MG63 (cell line): ENCODE measurements at places on chromosomes 3 and 15.

- DNase-seq, result no peak
These were observed 6.9 kb upstream of the RPL35A start for GRCh38 chr3:197942956-197943556.

GRCh38 chr3:70606018-70606417 lies 293.6 kb upstream of the MDFIC2 start:
- DNase-seq, result no peak

DNA sequence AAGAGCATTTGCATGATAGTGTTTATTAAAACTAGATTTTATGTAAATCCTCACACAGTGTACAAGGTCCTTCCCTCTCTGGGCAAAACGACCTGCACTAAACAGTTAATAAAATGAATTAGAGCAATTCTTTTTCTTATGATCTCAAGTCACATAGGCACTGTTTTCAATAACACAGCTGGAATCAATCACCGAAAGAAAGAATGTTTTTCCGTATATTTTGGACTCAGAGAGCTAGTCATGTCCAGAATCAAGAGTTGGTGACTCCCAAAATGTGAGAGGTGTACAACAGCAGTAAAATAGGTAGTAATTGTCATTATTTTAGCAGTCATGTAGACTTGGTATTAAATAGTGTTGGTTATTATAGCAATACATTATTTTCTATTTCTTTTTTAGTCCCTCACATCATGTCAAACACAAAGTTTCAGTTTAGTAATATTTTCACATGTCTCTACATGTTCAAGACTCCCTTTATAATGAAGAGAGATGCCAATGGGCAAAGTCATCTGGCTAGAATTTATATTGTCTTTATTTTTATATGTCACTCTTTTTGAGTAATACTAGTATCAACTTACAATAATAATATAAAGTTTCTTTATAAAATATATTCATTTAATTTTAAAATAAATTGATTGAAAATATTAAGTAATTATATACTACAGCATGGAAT lies 448.6 kb upstream of the CDIN1 start:
- no peak for DNase-seq

- DNase-seq, result no peak
These were observed 57.2 kb downstream of the ATP1B3 start for GRCh38 chr3:141933421-141934300.

GRCh38 chr15:84600331-84600686 lies 500 bp upstream of the ZSCAN2 start:
- peak; percentile 87 for DNase-seq

DNA sequence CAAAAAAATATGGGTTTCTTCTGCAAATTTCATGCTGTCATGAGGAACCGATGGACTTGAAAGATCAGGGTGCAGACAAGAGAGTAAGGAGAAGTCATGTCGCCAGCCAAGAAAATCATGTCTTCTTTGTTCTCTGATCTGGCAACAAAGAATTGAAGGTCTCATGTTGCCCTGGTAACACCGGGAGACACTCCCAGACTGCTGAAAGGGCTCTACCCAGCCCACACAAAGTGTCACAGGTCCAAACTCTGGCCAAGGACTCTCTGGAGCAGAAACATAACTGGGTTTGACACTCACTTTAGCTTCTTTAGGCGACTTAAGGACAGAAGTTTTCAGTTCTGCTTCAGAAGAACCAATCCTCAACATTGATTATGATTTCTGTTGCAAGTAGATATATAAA lies 42.9 kb downstream of the SIDT1 start:
- DNase-seq, result no peak

DNA sequence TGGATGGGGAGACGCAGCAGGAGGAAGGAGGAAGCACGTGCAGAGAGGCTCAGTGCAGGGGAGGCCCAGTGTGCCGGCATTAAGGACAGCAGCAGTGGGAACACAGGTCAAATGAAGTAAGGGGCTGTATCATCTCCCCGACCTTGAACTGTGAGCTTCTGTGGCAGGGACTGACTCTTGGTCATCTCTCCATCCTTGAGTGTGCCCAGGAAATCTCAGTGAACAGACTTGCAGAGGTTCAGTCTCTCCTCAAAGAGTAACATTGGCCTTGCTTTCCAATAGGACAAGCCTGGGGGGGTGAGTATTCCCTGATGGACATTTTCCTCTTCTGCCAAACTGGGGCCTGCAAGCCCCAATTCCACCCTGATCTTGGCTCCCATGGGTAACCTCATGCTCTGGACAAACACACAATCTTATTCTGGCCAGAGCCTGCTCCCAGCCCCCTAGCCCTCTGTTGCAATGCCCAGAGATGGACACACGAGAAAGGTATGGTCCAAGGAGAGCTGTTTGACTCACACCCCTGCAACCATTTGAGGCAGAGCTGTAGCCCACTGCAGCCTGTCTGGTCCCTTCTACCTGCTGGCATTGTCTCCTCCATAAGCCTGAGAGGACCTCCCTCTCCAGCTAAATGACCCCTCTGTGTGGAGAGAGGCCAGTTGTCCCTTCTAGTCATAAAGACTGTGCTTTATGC lies 50.9 kb downstream of the TLE3 start:
- DNase-seq, result no peak

- no peak for DNase-seq
These were observed 3.5 kb upstream of the CLRN1 start for GRCh38 chr3:150975992-150976368.

GRCh38 chr15:52379395-52380106 lies 83.9 kb upstream of the MYO5C start:
- DNase-seq, result no peak

- no peak for DNase-seq
These were observed 65.1 kb upstream of the TEX264 start for GRCh38 chr3:51605938-51606337.

DNA sequence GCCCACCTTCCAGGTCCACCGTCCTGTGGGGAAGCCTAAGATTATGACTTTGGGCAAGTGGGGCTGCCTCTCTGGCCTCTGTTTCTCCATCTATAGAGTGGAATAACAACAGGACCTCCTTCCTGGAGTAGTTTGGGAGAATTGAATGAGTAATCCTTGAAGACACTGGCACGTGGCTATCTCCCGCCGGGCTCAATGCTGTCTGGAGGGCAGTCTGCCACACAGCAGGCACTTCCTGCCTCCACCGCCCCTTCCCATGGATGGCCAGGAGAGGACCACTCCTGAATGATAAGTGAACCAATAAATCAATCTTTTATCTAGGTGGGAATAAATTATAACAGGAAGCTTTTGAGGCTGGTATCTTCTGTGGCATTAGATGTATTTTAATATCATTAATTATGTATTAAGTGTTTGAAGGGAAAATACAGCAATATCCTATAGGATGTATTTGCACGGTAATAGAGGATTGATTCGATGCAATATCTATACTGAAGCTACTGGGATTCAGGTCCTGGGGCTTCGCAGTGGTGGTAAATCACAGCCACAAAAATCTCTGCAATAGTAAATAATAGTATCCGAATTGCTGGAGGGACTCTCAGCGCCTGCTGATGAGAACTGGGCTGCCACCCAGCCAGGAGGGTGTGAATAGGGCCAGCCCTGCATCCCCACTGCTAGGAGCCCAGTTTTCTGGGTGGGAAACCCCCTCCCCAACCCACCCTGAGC lies 15.9 kb downstream of the MEGF11 start:
- peak; percentile 63 for DNase-seq

DNA sequence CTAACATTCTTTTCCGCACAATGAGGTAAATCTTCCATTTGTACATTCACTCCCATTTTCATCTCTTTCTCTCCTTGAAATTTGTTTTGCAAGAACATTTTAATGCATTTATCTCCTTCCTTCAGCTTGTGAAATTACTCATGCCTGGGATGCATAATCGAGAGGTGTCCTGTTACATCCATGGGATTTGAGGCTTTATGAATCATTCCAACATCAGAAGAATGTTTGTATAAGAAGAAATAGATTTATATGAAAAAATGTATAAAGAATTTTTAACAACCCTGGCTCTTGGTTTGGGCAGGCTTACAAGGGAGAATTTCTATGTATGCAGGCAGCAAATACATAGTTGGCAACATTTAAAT lies 93.2 kb upstream of the MBNL1 start:
- peak; percentile 56 for DNase-seq

- DNase-seq, result no peak
These were observed 81.5 kb downstream of the STRIT1 start for GRCh38 chr3:155211940-155212339.

DNA sequence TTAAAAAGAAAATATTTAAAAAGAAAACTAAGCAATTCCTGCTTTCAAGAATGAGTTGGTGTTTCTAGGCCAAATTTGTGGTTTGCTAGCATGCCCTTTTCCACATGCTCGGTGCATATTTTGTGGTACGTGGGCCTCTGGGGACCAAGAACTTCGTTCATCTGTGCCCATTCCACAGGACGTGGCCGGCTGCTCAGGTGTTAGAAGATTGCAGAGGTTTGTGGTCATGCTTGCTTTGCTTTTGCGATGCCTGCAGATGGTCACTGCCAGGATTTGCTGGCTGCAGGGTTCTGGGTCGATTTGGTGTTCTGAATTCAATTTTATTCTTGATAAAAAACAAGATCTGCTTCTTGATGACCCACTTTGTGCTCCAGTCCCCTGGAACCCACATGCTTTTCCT lies 7.5 kb downstream of the PSTPIP1 start:
- no peak for DNase-seq

GRCh38 chr3:59608356-59608755 lies 558.5 kb upstream of the CFAP20DC start:
- no peak for DNase-seq

DNA sequence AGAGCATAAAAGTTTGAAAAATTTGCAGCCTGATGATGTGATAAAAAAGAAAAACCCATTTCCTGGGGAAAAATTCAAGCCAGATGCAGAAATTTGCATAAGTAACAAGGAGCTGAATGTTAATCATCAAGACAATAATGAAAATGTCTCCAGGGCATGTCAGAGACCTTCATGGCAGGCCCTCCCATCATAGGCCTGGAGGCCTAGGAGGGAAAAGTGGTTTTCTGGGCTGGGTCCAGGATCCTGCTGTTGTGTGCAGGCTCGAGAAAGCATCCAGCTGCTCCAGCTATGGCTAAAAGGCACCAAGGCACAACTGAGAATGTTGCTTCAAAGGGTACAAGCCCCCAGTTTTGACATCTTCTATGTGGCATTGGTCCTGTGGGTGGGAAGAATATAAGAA lies 1014.0 kb downstream of the SI start:
- DNase-seq, result no peak

- DNase-seq, result peak; percentile 33
These were observed 19.7 kb upstream of the SATB1 start for GRCh38 chr3:18444595-18445400.

DNA sequence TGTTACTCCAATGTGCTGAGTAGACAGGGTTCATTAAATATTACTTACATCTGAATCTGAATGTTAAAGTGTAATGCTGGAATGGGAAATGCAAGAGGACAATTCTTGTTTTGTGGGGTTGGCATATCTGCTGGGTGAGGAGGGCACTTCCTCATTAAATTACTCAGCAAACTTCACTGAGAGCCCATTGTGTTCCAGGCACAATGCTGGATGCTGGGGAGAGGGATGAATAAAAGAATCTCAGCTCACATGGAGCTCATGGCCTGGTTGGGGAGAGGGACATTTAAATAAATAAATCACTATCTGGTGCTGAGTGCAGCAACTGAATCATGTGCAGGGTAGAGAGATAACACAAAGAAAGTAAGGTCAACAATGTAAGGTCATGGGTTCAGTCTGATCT lies 199.2 kb upstream of the CFAP20DC start:
- no peak for DNase-seq

DNA sequence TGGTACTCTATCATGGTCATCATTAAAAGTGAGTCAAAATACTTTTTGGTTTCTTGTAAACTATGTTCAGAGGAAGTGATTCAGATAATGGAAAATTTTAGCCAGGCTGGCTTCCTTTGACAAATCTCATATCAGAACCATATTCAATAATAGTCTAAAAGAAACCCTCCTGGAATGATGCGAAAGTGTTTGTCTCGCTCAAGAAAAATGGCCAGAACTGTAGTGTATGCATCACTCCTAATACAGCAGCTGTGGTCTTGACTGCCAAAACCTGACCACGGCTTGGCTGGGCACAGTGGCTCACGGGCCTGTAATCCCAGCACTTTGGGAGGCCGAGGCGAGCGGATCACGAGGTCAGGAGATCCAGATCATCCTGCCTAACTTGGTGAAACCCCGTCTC lies 35.6 kb upstream of the KCNMB2 start:
- DNase-seq, result peak; percentile 92

DNA sequence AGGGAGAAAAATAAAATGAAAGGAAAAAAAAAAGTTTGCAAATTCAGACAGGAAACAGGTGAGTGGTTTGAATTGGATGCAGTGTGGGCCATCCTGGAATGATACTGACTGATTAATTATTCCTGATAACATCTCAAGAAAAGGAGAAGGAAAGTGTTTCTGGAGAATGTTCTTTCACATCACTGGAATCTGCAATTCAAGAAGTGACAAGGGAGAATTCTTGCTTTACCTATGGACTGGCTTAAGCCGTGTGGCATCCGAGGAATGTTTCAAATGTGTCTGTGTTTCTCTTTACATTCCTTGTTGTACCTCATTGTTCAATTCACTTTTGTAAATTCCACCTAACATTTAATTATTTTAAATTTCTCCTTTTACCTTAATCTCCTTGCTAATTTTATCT lies 465.0 kb downstream of the EPHB1 start:
- DNase-seq, result no peak

DNA sequence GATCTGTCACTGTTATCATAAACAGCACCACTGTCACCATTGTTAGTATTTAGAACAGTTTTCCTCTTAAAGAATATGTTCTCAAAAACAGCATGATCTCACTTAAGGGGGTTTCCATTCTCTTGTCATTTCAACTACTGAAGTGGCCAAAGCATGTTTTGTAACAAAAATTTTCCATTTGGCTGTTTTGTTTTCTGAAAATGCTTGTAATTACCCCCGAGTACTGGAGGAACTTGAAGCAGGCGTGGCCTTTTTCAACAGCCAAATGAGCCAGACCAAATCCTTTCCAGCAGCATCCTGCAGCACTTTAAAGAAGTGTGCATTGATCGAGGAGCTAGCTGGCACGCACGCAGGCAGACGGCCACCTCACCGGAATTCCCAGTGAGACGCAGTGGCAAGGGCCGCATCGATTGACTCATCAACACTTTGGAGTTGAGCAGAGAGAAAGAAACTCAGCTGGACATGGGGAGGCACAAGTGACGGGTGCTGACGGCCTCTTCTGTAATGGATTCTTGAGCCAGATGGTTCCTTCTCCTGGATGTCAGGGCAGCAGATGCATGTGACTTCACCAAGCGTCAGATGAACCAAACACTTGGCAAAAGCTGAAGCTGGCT lies 234.3 kb upstream of the IGF1R start:
- peak; percentile 79 for DNase-seq

- peak; percentile 92 for DNase-seq
These were observed 7.9 kb downstream of the FAH start for GRCh38 chr15:80160570-80161156.

GRCh38 chr3:70982700-70983140 lies 600.8 kb downstream of the FOXP1 start:
- peak; percentile 50 for DNase-seq

GRCh38 chr15:89017370-89018066 lies 70.7 kb upstream of the ABHD2 start:
- peak; percentile 83 for DNase-seq

GRCh38 chr3:118067439-118067838 lies 967.2 kb downstream of the IGSF11 start:
- DNase-seq, result no peak
